Aorta (tissue), 5 donors: ENCODE measurements at places on chromosomes 12 and 14. TPM values are rescaled to one million over a fixed set of nuclear protein-coding genes. Genes with fewer than 3 reads are reported as not detected.

DNA sequence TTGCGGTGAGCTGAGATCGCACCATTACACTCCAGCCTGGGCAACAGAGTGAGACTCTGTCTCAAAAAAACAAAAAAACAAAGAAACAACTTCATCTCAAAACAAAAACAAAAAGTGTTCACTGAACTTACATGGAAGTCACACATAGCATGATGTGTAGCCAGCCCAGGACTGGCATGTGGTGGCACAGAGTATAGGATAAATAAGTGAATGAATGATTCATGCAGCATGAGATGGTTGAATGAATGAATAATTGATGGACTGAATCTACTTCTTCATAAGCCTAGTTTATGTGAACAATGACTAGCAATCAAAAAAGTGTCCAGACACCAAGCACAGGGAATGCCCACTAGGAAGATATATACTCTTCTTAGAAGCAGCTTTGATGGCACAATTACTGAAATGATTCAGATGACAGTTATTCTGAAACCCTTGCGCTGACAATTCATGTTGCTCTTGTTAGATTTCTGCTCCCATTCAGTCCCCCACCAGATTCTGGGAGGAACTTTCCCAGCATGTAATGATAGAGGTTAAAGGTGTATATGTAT is 31.6 kb upstream of the SERPINA6 start:
- DNase-seq, result no peak

- DNase-seq, result no peak
These were observed 7.6 kb upstream of the EXD2 start for GRCh38 chr14:69183735-69184134.

- no peak for DNase-seq
These were observed 72.5 kb upstream of the MYF6 start for GRCh38 chr12:80634903-80635302.

- DNase-seq, result peak; percentile 92
These were observed at the start of gene SGPP1 for GRCh38 chr14:63727736-63728728. Gene SGPP1, minus strand, starts transcription at chr14:63728065. Its CDS starts 121 bp downstream, at chr14:63727944.

GRCh38 chr12:91055976-91056375 is 1.8 kb downstream of the KERA start:
- DNase-seq, result no peak

DNA sequence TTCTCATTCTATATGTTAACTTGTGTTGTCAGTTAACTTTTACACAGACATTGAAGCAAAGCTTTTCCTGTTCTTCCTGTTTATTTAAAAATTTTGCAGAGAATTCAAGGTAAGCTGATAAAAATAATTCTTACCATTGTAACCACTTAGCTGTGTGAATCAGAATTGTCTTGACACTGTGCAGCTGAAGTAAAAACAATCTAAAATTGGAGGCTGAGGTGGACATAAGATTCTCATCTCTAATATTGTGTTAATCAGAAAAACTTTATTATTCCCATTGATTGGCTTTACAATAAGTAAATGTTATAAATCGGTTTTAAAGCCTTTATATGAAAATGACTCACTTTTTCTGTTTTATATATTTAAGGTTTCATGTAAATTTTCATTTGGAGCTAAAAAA is 240.3 kb upstream of the PLEKHG7 start:
- no peak for DNase-seq

DNA sequence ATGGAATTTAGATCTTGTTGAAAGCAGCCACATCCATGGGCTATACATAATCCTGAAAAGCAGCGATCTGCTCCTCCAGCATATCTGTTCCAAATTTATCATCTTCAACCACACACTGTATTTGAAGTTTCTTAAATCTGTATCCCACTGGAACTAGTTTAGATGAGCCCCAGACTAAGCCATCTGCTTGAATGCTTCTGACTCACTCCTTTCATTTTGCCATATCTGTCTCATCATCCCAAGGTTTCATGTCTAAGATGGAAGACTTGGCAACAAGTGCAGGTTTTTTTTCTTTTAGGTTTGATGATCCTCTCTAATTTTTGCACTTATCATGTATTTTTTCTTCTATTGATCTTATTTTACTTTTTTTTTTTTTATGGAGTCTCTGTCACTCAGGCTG is 54.4 kb upstream of the TMEM263 start:
- DNase-seq, result no peak

- no peak for DNase-seq
These were observed 7.3 kb downstream of the AKT1 start for GRCh38 chr14:104788161-104788818.

- no peak for DNase-seq
These were observed 173.0 kb downstream of the STXBP6 start for GRCh38 chr14:24876996-24877395.

DNA sequence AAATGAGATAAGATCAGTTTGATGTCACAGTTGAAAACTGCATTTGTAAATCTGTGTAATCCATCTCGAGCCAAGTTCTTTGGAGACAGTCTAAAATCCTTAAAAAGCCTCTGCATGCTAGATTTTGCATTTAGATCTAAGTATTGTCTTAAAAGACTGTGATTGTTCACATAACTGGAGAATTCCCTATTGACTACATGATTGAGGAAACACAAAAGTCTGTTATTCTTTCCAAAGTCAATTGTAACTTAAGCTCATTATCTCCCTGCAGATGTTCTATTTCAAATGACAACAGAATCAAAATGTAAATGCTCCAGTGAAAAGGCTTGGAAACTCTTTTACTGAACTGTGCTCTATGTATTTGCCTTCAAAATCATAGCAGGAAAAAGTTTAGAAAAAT is 77.8 kb downstream of the MYF5 start:
- DNase-seq, result no peak

DNA sequence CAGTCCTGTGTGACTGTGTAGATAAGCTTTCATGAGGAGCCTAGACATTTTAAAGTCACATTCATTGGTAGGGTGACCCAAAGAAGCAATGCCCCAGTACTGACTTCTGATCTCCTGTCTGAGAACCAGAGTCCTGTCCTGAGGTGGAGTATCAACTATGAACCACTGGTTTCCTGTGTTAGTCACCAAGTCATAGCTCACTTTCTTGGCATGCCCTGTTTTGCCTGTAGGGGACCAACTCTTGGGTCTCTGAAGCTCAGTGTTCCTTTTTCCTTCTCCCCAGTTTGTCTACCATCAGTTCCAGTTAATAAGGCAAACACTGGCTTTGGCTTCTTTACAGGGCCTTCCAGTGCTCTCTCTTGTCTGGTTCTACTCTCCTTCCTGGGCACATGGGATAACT is 97.4 kb downstream of the C12orf75 start:
- no peak for DNase-seq

DNA sequence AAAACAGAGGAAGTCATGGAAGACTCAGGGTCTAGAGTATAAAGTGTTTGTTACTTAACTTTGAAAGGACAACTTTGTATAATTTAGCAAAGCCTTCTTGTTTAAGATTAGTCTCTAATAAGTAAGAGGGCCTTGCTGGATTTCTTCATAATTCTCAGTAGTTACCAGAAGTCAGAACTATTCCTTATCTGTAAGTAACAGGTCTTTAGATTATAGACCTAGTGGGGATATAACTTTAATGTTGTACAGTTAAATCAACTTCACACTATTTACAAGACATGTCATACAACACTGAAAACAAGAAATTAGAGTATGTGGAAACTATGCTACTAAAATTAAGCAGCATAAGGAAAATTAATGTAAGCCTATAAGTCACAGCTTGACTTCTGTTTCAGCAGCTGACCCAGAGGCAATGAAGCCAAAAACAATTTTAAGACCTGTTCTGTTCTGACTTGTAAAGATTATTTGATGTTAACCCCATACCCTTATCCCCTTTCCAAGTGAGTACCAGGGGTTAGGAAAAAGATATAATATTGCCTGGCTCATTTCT is 398.3 kb downstream of the RAD51B start:
- no peak for DNase-seq

DNA sequence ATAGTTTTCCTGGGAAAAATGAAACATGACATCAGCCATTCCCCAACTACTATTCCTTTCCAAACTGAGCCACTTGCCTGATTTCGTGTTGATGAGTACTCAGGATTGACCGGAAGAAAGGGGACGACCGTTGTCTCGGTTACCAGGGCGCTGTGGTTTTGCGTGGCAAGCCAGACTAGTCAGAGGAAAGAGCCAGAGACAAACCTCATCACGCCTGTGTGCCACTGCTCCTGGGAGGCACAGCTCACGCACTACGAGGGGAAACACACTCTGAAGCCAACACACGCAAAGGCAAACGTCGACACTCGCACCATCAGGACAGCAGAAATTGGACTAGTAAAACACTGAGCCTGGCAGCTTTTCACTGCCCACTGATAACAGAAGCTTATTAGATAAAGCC is 35.0 kb downstream of the GIT2 start:
- no peak for DNase-seq

GRCh38 chr12:107684029-107684795 is 1.4 kb upstream of the PWP1 start:
- no peak for DNase-seq

DNA sequence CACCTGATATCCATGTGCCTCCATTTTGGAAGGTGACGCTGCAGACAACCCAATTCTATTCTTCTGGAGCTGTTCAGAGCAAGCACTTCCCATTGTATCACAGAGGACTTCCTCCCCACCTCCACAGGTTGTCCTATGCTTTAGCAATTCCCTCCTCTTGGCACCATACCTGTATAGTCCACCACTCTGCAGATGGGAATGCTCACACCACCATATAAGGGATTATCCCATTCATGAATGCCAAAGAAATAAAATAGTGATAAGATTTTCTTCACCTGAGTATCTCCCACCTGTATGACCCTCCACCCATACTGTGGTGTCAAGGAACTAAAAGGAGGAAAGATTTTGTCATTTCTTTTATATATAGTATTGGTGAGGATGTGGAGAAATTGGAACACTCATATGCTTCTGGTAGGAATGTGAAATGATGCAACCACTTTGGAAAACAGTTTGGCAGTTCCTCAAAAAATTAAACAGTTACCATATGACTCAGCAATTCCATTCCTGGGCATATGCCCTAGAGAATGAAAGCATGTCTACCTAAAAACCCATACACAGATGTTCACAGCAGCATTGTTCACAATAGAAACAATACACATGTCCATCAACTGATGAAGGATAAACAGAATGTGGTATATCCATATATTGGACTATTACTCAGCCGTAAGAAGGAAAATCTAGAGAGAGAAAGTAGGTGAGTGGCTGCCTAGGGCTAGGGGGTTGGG is 75.2 kb downstream of the FIGNL2 start:
- no peak for DNase-seq

- DNase-seq, result no peak
These were observed 241.1 kb downstream of the SPTSSA start for GRCh38 chr14:34220921-34221320.

DNA sequence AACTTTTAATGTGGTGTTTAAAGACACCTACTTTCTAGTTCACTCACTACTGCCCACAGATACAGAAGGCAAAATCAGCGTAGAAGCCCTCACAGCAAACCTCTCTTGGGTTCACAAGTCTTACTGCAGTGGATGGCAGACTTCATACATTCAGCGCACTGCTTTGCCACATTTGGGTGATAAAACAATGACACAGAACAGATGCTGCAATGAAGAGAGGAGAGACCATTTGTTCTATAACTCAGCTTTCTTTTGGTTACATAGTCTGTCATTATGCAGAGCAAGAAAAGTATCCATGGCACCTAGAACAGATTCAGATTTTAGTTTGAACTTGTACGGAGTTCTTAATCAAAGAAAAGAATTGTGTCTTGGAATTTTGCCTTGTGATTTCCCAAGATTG is 459.0 kb downstream of the BCAT1 start:
- DNase-seq, result no peak

- DNase-seq, result no peak
These were observed 6.3 kb downstream of the ZFP36L1 start for GRCh38 chr14:68786491-68787091.

GRCh38 chr12:109222062-109222461 is 87.0 kb downstream of the FOXN4 start:
- no peak for DNase-seq

GRCh38 chr12:3217683-3218079 is 140.5 kb downstream of the TSPAN9 start:
- no peak for DNase-seq

The SPIC gene
- total RNA-seq, result not detected

The RFLNA gene
- 1.2 TPM for total RNA-seq

The IL23A gene
- 0.52 TPM for total RNA-seq

The CFAP73 gene
- total RNA-seq, result not detected

The GUCY2C gene
- not detected for total RNA-seq

The DPF3 gene
- 0.65 TPM for total RNA-seq

The MGP gene
- 7,115 TPM for total RNA-seq

The MED13L gene
- 215 TPM for total RNA-seq

The NOS1 gene
- total RNA-seq, result 0.66 TPM
